ENCODE measurements at places on chromosomes 2 and 18.
A peak's percentile ranks its signal among the peaks of the same experiment; 100 is the strongest.

DNA sequence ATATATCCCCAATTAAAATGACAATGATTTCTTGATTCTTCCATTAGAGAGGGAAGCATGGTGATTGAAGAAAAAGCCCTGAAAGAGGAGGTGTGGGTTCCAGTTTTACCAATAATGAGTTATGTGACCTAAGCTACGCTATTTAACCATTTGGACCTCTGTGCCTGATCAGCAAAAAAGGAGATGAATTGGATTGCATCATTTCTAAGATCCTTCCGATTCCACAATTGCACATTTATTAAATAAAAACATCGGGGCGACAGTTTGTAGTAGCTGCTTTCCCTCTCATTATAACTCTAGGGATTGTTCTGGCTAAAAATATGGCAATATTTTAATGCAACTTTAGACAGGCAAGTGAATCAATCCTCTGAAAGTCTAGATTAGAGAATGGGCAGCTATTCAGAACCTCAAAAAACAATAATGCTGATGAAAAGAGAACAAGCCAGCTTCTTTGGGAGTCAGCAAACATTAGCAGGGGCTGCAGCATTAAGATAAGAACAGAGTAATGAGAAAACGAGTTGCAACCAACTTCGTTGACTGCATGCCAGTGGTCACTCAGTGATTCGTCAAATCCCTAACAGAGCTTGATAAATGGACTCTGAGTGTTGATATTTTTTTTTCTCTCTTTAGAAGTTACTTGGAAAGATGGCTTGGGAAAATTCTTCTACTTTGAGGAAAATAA is 301.2 kb downstream of the AGPS start:
- DNase-seq = no peak

- DNase-seq = peak; percentile 46
Observed at GRCh38 chr2:30736461-30737325, 70.6 kb downstream of the CAPN13 start.

DNA sequence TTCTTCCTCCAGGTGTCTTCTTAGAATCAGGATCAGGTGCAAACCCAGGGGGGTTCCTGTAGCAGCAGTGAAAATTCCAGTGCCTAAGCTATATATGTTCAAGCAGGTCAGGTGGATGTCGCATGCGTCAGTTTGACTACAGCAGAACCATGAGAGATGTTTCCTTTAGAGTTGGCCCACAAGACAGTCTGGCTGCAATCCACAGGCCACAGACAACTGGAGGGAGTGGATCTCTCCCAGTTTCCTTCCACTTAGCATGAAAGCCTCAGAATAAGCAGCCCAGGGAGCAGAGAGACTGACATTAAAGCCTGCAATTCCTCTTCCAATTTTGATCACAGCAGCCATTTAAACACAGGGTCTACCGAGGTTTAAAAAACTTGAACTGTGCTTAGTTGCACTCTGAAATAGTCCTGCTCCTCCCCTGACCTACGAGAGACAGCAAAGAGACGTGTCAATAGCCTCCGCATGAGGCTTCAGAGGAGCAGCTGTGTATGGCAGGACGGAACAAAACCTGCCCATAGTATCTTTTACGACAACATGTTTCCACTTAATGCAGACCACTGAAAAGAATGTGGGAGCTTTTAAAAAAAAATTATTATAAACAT is 988 bp upstream of the KCNE4 start:
- no peak for DNase-seq

DNA sequence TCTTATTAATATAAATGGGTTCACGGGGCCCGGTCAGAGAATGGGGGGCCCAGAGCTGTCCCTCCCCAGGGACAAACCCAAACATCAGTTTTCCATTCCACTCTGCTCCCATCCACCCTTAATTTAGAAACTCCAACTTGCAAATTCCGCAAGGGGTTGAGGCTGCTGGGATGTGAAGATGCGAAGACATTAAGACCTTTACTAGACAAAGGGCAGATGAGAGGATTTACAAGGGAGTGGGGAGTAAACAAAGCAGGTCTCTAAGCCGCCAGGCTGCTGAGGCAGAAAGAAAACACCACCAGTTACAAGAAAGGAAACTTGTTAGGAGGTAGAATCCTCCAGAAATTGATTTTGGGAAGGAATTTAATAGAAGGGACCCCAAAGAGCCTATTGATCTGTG is 33.1 kb downstream of the MARCO start:
- no peak for DNase-seq

DNA sequence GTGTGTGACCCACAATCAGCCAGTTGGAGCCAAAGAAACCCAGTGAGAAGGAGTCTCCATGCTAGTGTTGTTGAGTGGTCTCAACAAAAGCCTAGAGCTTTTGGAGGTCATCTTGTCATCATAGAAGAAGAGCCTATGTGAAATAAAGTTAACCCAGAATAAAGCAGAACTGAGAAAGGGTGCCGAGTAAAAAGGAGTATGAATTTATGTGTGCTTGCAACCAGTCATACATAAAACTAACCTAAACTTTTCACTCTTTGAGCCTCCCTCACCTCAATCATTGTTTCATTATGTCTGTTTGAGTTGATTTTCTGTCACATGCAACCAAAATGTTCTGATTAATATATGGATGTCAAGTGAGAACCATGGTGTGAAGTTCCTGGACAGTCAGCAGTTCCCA is 599.3 kb upstream of the ZEB2 start:
- DNase-seq = no peak

GRCh38 chr2:40824278-40824677 is 372.4 kb upstream of the SLC8A1 start:
- peak; percentile 0 for DNase-seq

- no peak for DNase-seq
Observed at GRCh38 chr2:120398996-120399888, 53.3 kb downstream of the INHBB start.

DNA sequence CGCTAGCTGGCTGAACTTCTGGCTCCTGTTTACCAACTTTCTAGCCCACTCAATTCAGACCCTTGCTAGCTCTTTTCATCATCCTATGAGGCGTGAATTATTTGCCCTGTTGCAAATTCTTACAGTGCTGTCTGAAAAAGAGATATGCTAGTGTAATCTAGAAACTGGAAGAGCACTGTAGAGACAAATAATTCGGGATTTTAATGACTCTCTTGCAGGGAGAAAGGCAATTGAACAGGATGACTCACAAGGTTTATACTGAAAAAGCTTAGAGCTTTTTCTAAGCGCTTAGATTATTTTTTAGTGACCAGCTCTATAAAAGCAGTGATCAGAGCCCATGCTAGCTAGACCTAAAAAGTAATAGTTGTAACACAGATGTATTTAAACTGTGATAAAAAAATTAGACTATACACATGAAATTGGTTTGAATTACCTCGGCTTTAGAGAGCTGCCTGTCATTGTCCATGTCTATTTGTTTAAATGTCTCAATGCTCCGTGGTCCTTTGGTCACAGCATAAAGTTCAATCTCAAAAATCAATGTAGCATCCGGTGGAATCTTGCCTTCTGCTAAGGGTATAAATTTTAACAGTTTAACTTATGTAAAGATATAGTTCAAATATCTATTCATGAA is 9.1 kb downstream of the FKBP7 start:
- DNase-seq = no peak

DNA sequence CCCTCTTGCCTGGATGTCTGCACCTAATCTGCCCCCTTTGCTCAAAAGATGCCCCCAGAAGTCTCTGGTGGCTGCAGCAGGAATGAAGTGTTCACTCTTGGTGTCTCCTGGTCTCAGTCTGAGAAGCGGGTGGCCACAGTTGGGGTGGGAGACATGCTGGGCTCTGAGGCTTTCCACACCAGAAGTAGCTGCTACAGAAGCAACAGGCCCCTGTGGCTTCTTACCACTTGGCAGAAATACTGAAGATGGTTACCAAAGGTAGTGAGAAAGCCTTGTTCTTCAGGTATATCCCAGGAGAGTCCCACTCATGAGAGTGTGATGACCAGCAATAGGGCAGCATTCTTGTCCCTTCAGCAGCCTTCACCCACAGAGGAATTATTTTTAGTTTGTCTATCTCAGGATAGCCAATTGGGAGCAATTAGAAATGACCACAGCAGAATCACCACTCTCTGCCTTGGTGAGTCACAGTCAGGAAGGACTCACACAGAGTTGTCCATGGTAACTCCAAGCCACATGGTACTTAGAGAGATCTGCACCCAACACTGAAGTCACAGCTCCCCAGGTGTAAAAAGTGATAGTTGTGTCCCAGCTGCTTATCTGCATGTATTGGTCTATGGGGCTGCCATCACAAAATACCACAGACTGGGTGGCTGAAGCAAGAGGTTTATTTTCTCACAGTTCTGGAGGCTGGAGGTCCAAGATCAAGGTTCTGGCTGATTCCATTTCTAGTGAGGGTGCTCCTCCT is 169.8 kb upstream of the ID2 start:
- DNase-seq = no peak

Measured in NCI-H1092 (cell line).